ENCODE measurements at places on chromosomes 1 and 21.

DNA sequence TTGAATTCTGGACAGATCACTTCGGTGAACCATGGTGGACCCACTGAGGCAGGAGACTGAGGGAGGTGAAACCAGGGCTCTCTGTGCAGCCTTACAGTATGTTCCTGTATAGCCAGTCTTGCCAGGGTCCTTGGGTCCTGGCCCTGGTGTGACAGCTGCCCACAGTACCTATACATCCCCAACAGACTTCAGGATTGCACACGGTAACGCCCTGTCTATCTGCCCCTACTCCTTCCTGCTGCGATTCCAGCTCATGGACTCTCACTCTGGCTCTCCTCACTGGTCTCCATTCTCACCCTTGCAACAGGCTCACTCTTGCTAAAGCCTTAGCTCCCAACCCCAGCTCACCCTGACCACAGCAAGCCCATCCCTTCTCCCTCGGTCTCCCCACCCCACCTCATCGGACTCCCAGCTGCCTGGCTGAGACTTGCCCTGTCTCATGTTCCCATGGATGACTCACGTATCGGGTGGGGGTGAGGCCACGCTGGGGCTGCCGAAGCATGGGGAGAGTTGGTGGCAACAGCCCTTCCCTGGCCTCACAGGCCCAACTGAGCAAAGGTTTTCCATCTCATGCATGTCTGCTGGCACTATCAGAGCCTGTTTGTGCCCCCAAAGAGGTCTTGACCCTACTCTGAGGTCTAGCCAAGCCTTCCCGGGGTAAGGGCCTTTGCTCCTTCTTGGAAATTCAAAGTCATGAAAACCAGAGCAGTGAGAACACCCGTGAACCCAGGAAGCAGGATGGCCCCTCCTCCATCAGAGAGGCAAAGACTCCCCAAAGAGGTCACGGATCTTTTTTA, 7.1 kb downstream of the PHLDA3 start:
- no peak for DNase-seq

DNA sequence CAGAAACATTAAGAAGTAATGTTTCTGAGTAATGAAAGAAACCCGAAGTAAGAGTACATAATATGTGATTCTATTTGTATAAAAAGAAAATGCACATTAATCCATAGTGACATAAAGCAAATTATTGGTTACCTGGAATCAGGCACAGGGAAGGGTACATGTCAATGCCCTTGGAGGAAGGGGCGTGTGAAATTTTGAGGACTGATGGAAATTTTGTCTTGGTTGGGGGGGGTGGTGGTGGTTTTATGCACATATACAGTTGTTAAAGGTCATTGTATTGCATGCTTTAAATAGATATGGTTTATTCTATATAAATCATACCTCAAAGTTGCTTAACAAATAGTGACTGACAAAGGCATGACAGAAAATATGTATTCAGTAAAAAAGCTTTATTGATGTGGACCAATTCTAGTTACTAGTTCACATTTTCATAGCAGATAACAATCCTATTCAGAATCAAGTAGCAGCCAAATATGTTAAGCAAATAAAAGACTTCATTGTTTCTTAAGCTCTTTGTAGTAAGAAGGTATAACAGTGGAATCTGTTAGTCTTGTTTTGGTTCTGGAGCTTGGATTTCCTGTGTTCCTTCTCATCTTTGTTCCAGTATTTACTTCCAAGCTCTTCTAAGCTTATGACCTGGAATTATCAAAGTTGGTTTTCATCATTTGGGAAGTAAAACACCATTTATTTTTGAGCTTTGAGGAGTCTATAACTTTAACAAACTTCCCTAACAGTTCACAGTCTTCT, 15.1 kb downstream of the BACH1 start:
- DNase-seq: no peak

- no peak for DNase-seq
Observed at GRCh38 chr1:233470741-233471499, 143.0 kb upstream of the KCNK1 start.

GRCh38 chr1:58590019-58590418, 13.0 kb upstream of the TACSTD2 start:
- no peak for DNase-seq

DNA sequence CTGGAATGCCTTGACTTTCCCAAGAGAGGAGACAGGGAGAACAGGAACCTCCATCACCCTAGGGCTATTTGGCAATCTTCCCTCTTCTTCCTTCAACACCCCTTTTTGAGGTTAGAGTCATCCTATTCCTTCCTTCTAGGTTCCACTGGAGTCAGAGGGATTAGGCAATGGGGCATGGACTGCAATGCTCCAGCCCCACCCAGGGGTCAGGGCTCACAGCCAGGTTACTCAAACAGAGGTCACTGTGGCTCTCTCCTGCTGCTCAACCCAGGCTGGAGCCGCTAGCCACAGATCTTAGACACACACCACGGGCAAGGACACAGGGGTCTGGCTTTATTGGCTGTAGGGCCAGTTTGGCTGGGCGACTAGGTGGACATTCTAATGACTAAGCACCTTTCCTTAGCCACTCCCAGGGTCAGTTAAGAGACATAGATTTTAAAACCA, 145.5 kb upstream of the NRIP1 start:
- no peak for DNase-seq

- DNase-seq: no peak
Observed at GRCh38 chr21:25487046-25487594, 120.2 kb downstream of the MRPL39 start.

Measured in stimulated activated CD8-positive, alpha-beta memory T cell treated with anti-CD3 and anti-CD28 coated beads, Interleukin-4, amount 100 ng/mL, for 1 hour (primary cell).